Transverse colon (tissue), 4 donors: ENCODE measurements at places on chromosomes 12 and 14.

DNA sequence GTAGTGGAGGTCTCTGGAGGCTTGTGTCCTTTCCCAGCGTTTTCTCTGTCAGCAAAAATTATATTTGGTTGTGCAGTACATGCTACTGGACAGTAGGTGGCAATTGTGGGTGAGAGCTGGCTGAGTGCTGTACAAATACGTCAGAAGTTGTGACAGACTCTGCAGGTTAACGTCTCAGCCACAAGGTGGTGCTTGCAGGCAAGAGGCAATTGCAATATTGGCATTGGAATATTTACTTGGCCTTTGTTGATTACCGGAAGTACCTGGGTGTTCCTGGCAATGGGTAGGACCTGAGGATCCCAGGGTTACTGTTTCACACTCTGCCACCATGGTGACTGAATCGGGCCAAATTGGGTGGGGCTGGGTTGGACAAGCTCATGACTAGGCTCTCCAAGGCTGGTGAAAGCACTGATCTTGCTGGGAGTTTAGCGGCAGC is 333.9 kb upstream of the LMO3 start:
- H3K27ac ChIP-seq, result no peak overlapping the region
- peak; percentile 63 for DNase-seq
- H3K36me3 ChIP-seq, result no peaks in the 10 kb centered on the region
- H3K27me3 ChIP-seq, result no peaks in the 10 kb centered on the region
- no peaks in the 10 kb centered on the region for H3K4me1 ChIP-seq

DNA sequence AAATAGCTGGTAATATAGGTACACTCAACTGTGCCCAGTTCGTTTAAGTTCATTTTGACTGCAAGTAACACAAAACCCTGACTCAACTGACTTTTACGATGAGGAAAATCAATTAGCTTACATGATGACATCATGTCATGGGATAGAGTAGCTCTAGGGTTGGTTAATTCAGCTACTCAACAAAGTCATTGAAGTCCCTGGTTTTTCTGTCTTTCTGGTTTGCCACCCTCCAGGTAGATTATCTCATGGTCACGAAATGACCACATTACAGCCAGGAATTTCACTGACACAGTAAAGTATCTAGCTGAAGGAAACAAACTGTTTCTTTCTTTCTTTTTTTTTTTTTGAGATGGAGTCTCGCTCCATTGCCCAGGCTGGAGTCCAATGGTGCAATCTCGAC is 68.5 kb upstream of the FUT8 start:
- no peak overlapping the region for H3K4me3 ChIP-seq
- H3K27ac ChIP-seq, result no peak overlapping the region
- no peaks in the 10 kb centered on the region for H3K27me3 ChIP-seq

GRCh38 chr12:90741611-90742010 is 213.4 kb downstream of the CCER1 start:
- H3K4me1 ChIP-seq, result no peaks in the 10 kb centered on the region
- H3K4me3 ChIP-seq, result no peak overlapping the region
- no peak overlapping the region for H3K27ac ChIP-seq

DNA sequence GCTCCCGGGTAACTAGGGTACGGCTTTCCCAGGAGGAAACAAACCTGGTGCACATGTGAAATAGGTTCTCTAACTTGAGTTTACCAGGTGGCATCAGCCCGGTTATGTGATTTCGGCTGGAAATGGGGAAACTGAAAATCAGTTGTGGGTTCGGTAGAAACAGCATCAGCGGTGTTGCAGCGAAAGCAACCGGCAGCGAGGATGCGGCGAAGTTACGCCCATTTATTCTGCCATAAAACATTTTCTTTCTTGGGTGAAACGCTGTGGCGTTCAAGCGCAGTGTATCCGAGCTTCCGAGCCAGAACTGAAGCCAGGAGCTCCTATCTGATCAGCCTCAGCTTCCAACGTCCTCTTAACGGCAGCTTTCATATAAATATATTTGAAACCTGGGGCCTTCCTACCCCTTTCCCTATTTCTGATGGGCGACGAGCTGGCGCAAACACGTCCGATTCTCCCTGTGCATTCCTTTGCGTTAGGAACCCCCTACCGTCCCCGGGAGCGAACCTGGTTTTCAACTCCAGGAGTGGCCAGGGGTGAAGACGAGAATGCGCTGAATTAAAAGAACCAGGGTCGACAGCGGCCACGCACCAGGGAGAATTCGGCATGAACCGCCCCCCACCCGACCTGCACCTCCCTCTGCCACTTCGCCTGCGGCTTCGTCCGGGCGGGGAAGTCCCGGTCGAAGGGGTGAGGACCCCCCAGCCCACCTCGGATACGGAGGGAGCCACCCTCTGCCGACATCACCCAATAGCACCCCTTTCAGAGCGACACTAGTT is 1.6 kb downstream of the DPF3 start:
- peaks cover 36% of the 10 kb centered on the region for H3K27me3 ChIP-seq
- peaks cover 29% of the 10 kb centered on the region for H3K4me1 ChIP-seq
- DNase-seq, result peak; percentile 30

- no peak overlapping the region for H3K4me3 ChIP-seq
- no peaks in the 10 kb centered on the region for H3K36me3 ChIP-seq
- no peak for DNase-seq
- H3K27ac ChIP-seq, result no peak overlapping the region
Measured at GRCh38 chr14:48937541-48938195, 648.5 kb downstream of the RPS29 start.

DNA sequence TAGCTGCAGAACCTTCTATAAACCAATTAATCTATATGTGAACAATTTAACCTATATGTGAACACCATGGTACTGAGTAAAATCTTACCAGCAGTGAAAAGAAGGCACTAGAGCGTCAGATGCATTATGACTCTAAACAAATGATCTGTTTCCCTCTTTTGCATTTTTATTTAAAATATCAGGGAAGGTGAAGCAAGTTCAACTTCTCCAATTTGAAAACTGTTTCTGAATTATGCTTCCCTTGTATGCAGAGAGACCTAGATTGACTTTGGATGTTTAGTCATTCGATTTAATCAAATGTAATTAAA is 80.9 kb downstream of the DAD1 start:
- H3K4me3 ChIP-seq, result no peak overlapping the region
- H3K27me3 ChIP-seq, result no peaks in the 10 kb centered on the region
- H3K27ac ChIP-seq, result peak overlapping the region; percentile 38

- no peak overlapping the region for H3K4me3 ChIP-seq
- no peak for DNase-seq
- H3K27ac ChIP-seq, result no peak overlapping the region
- no peaks in the 10 kb centered on the region for H3K4me1 ChIP-seq
Measured at GRCh38 chr12:97912943-97913342, 450.3 kb downstream of the RMST start.

GRCh38 chr12:8037947-8038346 is 5.4 kb downstream of the FOXJ2 start:
- H3K27me3 ChIP-seq, result no peaks in the 10 kb centered on the region
- no peak for DNase-seq
- H3K27ac ChIP-seq, result peak overlapping the region; percentile 64
- H3K4me1 ChIP-seq, result peaks cover 63% of the 10 kb centered on the region
- H3K36me3 ChIP-seq, result peaks cover 1% of the 10 kb centered on the region
- no peak overlapping the region for H3K4me3 ChIP-seq

DNA sequence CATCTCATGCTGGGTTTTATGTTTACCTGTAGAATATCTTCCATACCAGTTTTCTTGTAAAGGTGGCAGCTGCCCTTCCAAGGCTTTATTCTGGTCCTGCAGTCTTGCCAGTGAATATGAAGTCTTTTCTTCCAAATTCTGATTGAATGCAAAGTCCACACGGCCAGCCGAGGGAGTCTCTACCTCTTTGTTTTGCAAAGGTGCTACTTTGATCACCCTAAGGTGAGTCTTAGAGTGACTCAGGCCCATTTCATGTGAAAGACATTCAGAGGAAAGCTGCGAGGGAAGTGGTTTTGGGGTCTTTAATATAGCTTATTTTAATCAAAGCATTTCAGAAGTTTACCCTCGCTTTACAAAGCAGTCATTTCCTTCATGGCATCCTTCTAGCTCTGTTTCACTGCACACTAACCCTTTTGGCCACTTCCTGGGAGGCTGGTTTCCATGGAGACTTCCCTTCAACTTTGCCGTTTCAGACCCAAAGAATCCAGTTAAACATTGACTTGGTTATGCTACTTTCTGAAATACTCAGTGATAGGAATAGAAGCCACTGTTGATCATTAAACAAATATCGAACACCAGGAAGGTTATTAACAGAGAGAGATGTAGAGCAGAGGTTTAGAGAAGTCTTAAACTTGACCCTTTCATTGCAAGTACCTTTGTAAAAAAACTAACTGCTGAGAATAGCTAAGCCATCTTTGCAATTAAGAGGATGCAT is at the start of gene CCDC198:
CCDC198 (minus strand) TSS at position 391 of the 715 bp plus-strand sequence; CDS start at position 249, 142 bp downstream.
- no peak for DNase-seq
- H3K27me3 ChIP-seq, result no peaks in the 10 kb centered on the region
- no peak within 1 kb of the TSS for H3K4me3 ChIP-seq
- H3K36me3 ChIP-seq, result no peaks in the 10 kb centered on the region
- no peak within 1 kb of the TSS for H3K27ac ChIP-seq
- H3K4me1 ChIP-seq, result no peaks in the 10 kb centered on the region

DNA sequence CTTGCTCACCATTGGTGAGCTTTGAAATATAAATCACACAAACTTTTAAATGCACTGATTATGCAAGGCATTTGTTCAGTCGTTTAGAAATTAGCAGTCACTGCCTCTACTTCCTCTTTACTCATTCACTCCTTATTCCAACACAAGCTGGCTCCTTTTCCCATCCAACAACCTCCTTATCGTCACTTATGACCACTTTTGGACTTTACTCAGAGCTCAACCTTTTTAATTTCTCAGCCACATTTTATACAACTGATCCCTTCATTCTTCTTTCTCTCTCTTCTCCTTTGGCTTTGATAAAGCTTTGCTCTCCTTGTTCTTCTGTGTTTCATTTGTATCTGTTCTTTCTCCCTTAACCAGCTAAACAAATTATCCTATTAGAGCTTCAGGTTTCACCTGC is 126.4 kb upstream of the PLEKHA5 start:
- H3K27me3 ChIP-seq, result no peaks in the 10 kb centered on the region
- H3K4me3 ChIP-seq, result no peak overlapping the region
- DNase-seq, result no peak
- no peaks in the 10 kb centered on the region for H3K4me1 ChIP-seq
- no peak overlapping the region for H3K27ac ChIP-seq
- no peaks in the 10 kb centered on the region for H3K36me3 ChIP-seq

- H3K4me3 ChIP-seq, result no peak overlapping the region
- no peaks in the 10 kb centered on the region for H3K27me3 ChIP-seq
- H3K27ac ChIP-seq, result no peak overlapping the region
- no peaks in the 10 kb centered on the region for H3K36me3 ChIP-seq
- no peak for DNase-seq
- H3K4me1 ChIP-seq, result no peaks in the 10 kb centered on the region
Measured at GRCh38 chr12:28620281-28620680, 430.0 kb downstream of the CCDC91 start.

DNA sequence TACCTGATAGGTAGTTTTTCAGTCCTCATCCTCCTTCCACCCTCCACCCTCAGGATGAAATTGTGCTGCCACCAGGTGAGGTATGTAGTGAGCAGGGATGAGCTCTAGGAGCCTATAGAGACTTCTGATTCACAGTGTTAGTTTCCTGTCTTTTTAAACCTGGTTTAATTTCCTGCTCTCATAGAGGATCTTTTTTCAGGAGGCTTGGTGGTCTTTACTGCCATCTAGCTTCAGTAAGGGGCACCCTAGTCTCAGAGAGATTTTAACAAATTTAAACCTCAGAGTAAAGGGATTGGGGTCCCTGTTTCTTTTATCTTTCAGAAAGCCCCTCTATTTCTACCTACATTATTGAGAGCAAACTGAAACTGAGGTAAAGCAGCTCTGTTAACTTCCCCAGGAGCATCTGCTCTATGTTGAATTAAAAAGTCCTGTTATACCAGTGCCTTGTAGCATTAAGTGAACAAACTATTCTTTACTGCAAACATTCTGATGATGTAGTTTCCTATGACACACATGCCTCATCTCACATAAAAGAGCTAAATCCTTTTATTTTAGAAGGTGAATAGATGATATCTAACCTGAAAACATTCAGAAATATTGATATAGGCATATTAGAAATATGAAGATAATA is 172.2 kb upstream of the DDHD1 start:
- H3K4me3 ChIP-seq, result no peak overlapping the region
- H3K36me3 ChIP-seq, result no peaks in the 10 kb centered on the region
- no peak overlapping the region for H3K27ac ChIP-seq

DNA sequence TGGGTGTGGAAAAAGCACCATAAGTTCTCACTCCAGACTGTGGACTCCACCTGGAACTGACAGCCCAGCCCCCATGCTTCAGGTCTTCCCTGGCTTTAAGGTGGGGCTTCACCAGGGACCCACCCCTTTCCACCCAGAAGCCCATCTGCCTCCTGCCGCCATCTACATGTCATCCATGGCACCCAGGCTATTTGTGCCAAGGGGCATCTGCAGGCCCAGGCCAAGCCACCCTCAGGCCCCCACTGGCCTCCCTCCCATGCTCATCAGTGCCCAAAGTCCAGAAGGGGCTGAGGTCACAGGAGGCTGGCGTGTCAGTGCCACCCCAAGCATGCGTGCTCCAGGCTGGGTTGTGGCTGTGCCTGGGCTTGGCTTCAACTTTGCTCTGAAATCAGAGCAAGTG is 212.2 kb upstream of the DIO3 start:
- no peaks in the 10 kb centered on the region for H3K27me3 ChIP-seq
- H3K4me3 ChIP-seq, result no peak overlapping the region
- H3K36me3 ChIP-seq, result no peaks in the 10 kb centered on the region
- no peaks in the 10 kb centered on the region for H3K4me1 ChIP-seq
- DNase-seq, result no peak
- H3K27ac ChIP-seq, result no peak overlapping the region

- H3K4me3 ChIP-seq, result no peak overlapping the region
- no peaks in the 10 kb centered on the region for H3K4me1 ChIP-seq
- no peak overlapping the region for H3K27ac ChIP-seq
- DNase-seq, result no peak
- no peaks in the 10 kb centered on the region for H3K36me3 ChIP-seq
- H3K27me3 ChIP-seq, result no peaks in the 10 kb centered on the region
Measured at GRCh38 chr14:106505366-106505765, 979.0 kb downstream of the TMEM121 start.

- DNase-seq, result no peak
- H3K4me3 ChIP-seq, result no peak overlapping the region
- no peak overlapping the region for H3K27ac ChIP-seq
- H3K27me3 ChIP-seq, result no peaks in the 10 kb centered on the region
- H3K4me1 ChIP-seq, result no peaks in the 10 kb centered on the region
Measured at GRCh38 chr14:26589925-26590324, 7.9 kb downstream of the NOVA1 start.
